ACHN (cell line): ENCODE measurements at places on chromosomes 11 and 22.
A peak's percentile ranks its signal among the peaks of the same experiment; 100 is the strongest.

DNA sequence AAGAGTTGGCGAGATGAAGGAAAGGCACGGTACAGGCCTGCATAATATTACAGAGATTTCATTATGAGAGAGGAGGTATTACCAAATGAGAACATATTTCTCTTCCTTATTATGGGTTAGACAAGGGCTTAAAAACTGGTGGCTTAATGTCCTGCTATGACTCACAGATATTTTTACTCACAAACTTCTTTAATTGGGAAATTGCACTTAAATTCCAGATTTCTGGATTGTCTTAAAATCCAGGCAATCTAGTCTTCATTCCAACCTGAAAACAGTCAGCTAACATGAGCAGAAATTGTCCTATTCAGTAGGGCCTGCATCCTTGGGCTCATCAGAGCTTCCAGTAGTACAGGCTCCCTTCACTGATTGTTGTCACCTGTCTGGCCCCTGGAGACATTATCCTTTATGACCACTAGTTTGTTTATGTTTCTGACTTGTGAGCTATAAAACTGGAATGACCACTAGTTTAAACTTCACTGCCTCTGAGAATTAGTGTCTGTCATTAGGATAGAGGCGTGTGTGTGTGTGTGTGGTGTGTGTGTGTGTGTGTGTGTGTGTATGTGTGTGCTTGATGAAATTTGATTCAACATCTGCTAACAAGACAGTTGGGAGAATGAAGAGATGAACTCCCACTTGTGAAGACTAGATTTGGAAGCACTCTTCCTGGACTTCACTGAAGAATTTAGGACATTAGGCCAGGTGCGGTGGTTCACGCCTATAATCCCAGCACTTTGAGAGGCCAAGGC is 25.1 kb downstream of the DBX1 start:
- no peak for DNase-seq

DNA sequence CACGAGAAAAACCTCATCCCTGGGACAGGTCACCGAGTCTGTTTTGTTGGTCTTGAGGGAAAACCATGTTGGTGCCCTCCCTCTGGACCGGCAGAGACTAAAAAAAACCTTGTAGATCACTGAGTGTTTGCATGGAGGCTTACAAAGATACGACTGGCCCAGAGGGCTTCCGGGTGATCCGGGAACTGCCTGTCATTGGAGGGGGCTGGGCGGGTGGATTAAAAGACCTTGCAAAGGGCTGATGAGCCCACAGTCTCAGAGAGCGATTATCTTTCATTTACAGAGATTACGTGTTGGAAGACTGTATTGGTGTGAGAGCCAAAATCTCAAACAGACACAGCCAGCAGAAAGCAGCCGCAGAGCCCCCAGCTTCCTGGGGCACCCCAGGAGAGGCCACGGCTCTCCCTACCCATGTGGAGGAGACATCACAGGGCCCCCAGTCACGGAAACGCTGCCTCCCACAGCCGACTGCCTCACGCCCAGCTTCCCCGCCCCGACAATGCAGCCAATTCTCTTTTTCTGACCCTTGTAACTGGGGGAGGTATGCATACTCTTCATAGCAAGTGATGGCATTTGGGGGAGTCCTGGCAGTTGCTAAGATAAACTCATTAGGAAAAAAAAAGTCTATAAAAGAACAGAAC is 426.4 kb downstream of the CTTN start:
- no peak for DNase-seq

- DNase-seq, result peak; percentile 86
These were observed at the start of gene CKAP5 for GRCh38 chr11:46845740-46846509. Gene CKAP5, minus strand, starts transcription at chr11:46846280. Its CDS starts 25,049 bp downstream, at chr11:46821231.

DNA sequence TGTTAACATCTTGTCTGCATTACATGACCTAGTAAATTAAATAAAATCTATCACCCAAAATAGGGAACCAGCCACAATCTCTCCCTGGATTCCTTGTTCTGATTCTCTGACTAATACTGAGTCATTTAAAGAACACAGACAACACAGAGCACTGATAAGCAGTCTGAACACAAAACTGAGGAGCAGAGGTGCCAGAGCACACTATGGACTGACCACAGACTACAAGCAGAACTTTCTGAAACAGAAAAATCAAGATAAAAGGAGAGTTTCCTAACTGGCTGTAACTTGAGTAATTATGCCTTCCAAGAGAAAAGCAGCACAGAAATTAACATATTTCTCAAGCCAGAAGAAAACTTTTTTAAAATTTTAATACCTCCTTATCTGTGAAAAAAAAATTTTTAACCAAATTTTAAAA is 128.8 kb downstream of the SGSM3 start:
- DNase-seq, result peak; percentile 90

DNA sequence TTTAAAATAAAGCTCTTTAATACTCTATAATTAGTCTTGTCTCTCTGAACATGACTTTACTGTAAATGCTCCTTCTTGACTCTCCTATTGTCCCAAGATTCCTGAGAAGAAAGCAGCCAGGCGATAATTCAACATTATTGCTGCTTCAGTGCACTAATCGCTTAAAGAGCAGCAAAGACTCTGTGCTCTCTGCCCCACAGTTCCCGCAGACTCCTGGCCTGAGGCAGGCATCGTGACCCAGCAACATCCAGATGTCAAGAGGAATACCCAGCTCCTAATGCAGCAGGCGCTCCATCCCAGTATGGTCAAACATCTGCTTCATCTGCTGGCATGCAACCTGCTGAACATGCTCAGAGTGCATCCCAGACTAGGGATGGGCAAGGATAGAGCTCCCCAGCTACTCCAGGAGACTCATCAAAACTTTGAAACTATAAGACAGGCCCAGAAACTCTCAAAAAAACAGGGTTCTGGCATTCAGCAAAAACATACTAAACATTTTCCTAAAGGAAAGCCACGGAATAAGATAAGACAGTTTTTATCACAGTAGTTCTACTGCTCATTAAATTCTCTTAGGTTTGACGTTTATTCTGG is 270.0 kb downstream of the SOX6 start:
- DNase-seq, result no peak

- no peak for DNase-seq
These were observed 39.4 kb downstream of the DHCR7 start for GRCh38 chr11:71408826-71409225.

DNA sequence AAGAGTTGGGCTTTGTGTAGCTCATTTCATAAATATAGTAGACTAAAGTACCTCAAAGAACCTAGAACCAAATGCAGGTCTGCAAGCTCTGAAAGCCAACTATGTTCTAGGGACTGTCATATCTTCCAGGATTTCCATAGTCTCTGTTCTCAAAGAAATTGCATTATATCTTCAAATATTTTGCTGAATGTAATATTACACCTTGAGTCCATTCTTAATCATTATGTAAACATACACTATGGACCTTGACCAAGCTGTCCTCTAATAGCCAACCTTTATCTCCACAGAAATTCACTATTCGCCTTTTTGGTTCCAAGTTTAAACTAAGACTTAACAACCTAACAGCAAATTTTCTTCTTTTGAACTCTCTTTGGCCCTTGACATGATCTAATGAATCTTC is 678.7 kb upstream of the ARHGAP42 start:
- no peak for DNase-seq

- DNase-seq, result no peak
These were observed 1259.7 kb upstream of the RAG2 start for GRCh38 chr11:37857726-37858125.

DNA sequence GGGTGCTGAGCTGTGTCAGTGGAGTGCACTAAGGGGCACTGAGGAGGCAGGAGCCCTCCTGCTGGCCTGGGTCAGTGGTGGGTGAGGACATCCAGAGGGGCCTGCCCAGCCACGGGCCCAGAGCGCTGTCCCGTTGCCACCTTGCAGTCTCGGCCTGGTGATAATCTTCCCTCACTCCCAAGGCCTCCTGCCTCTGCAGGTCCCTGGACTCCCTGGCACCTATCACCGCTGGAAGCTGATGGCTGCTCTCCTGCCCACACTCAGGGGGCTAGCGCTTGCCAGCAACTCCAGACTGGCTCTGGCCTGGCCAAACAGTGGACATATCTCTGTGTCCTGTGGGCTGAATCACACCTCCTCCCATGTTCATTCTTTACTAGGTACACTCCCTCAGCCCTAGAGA is 86.5 kb upstream of the PITPNB start:
- no peak for DNase-seq

GRCh38 chr11:124581817-124582216 is 12.0 kb downstream of the OR8A1 start:
- DNase-seq, result no peak

DNA sequence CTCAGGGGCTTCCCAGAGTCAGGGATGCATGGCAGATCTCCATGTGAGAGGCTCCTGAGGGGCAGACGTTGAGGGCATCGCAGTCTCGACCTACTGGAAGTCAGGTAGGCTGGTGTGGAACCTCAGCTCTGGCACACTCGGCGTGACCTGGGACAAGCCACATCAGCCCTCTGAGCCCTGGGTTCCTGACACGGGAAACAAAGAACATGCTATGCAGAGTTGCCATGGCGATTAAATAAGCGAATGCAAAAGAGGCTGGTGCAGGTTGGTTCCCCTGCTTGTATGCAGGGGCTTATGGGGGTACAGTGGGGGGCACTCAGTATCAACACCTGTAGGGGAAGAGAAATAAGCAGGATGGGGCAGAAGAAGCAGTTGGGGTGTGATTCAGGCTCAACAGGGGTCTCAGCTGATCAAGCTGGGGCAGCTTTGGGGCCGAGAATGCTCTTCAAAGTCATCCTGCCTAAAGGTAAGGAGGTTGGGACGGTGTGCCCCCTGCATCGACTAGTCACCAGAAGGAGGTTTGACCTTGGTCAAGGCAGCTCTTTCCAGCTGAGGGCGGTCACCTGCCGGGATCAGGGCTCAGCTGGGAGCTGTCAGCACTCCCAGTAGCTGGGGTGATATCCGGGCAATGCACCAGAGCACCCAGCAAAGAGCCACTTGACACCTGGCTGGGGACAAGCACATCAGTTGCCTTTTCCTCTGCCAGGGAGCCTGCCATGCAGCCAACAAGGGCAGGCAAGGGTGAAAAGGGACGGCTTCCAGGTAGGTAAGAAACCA is 442.7 kb downstream of the MIAT start:
- no peak for DNase-seq

DNA sequence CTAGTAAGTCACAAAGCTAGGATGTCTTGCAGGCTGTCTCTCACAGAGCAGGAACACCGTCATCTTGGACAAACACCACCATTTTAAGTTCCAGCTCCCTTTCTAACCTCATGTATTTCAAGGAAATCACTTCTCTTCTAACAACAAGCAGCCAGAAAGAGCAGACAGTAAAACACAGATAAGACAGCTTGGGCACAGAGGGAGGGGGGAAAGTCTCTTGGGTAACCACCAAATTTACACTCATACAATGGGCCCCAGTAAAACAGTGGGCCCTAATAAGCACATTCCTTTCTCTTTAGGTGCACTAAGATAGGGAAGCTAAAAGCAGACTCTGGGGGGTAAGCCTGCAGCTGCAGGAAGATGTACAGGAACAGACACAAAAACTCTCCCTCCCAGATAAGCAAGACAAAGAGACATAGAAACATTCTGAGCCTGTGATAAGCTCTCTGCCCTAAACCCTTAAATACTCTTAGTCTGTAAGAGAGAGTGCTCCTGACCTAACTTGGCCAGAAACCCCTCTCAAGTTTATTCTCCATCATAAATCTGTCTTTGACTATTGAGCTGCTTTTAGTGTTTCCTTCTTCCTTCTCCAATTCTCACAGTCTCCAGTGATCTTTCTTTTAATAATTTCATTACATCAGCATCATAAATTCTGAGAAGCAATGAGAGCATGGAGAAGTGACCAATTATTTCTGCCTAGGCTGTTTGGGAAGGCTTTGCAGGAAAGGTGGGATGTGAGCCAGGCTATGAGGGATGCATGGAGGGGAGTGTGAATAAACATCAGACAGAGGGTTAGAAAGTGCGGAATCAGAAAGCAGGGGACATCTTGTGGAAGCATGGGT is 7.4 kb downstream of the OR10D3 start:
- no peak for DNase-seq

- no peak for DNase-seq
These were observed 287.9 kb downstream of the SWAP70 start for GRCh38 chr11:9951807-9952206.

GRCh38 chr11:134120921-134121526 is 52.2 kb downstream of the JAM3 start:
- DNase-seq, result no peak

DNA sequence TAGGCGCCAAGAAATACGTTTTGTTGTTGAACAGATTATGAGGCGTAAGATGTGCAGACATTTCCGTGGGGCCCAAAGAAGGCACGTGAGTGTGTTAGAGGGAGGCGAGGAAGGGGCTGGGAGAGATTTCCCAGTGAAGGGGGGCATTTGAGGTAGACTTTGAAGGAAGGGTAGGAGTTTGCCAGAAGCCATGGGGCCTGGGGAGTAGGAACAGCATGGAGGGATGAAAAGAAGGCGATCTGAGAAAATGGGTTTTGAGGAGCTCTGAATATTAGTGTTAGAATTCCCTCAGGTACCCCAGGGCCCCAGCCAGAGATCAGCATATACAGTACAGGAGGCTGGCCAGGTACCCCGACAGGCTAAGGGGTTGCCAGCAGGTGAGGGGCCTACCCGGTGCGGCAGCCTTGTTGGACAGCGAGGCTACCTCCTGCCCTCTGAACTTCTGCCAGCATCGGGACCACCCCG is 414 bp upstream of the MIEF1 start:
- DNase-seq, result no peak

DNA sequence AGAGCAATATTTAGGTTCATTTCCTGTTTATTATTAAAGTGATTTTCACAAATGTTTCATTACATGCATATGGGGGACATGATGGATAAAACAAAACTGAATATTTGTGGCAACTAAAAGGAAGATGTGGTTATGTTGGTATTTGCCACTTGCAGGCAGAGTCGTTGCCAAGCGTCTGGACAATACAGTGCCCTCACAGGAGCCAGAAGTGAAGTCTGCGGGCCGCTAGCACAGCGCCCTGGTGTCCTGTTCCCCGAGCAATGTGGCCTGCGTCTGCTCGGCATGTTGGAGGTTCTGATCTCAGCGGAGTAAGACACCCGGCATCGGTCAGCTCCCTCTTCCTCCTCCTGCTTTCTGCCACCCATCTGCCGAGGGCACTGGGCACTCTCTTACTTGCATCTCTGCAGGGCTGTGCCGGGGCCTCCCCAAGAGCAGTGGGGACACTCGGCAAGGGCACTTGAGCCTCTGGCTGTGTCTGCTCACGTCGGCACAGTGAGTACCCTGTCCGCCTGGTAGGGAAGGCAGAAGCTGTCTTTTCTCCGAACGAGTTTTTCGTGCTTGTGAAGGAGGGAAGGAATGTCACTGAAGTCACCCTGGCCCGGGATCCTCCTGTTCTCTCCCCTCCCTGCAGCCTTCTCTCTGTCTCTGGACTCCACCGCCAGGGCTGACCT is 10.5 kb upstream of the TTLL12 start:
- DNase-seq, result no peak
